ENCODE measurements at places on chromosomes 4 and X. TPM values are rescaled to one million over a fixed set of nuclear protein-coding genes. Genes with fewer than 3 reads are reported as not detected.
A peak's percentile ranks its signal among the peaks of the same experiment; 100 is the strongest.

GRCh38 chr4:53132132-53132891 is 233.5 kb downstream of the SCFD2 start:
- no peak for DNase-seq

- no peak for DNase-seq
Measured at GRCh38 chr4:53573696-53574095, 17.6 kb downstream of the LNX1 start.

ENPEP gene
- not detected for total RNA-seq

DNA sequence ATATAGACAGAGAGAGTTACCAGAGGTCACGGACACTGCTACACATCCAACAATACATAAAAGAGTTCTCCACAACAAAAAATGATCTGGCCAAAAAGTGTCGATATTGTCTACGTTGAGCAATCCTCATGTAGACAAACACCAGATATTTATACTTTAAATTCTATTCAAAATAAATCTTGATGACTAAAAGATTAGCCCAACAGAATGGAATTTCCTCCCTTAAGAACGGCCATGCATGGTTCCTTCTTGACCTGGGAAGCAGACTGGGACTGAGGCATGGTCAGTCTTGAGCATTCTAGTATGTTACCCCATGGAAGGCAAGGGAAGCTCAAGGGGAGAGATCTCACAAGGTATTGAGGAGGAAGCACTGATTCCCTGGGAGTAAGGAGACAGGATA is 43.5 kb downstream of the LHFPL1 start:
- no peak for DNase-seq

GRCh38 chrX:152202886-152203285 is 64.5 kb upstream of the MAGEA10 start:
- DNase-seq, result no peak

DNA sequence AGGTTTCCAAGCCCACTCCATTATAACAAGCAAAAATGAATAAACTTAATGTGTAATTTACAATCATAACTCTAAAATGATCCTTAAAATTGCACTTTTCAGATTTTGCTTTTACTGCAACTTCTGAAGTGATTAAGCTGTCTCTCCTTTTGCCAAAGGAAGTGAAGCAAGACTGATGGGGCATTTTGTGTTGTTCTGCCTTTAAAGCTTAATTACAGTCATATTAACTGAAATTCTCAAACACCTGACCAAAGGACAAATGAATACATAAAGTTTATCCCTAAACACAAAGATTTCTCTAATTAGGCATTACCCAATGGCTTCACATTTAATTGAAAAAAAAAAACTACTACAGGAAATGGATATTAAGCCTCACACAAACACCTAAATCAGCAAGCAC is 101.8 kb downstream of the ATP11C start:
- DNase-seq, result no peak

GRCh38 chr4:14631806-14632440 is 370.4 kb upstream of the CPEB2 start:
- no peak for DNase-seq

CTAG1B gene
- total RNA-seq, result not detected

GRCh38 chrX:39204945-39205344 is 403.7 kb downstream of the MID1IP1 start:
- DNase-seq, result no peak

ZAR1 gene
- not detected for total RNA-seq

DNA sequence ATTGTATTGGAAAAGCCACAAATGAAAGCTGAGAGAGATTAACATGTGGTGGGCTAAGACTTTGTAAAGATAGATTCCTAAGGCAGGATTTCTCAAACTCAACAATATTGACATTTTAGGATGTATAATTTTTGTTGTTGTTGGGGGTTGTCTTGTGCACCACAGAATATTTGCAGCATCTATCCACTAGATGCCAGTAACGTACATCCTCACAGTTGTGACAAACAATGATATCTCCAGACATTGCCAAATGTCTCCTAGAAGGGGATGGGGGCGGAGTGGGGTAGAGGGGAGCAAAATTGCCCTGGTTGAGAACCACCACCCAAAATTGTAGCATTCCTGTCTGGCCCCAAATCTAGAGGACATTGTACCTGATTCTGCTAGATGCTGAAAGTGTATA is 14.7 kb upstream of the CBR4 start:
- DNase-seq, result peak; percentile 21

DNA sequence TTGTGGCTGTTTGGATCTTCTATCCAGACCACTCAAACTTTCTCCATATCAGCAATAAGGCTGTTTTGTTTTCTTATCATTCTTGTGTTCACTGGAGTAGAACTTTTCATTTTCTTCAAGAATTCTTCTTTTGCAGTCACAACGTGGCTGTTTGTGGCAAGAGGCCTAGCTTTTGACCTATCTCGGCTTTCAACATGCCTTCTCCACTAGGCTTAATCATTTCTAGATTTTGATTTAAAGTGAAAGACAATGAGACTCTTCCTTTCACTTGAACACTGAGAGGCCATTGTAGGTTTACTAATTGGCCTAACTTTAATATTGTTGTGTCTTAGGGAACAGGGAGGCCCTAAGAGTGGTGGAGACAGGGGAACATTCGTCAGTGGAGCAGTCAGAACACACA is 19.1 kb downstream of the FGF2 start:
- DNase-seq, result no peak

DNA sequence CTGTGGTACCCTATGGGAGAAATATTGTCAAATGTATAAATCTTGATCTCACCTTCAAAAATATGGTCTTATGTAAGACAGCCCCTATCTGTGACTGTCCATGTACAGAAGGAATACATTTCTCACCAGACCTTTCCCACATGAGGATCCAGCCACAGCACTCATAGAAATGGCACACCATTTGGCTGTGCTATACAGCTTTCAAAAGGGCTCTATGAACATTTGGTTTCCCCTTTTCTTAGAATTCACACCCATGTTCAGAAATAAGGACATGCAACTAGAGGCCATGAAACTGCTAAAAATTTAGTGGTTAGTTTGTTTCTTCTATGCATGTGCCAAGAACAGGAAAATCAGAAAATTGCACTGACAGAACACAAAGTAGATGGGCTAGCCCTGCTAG is 62.7 kb downstream of the ANTXR2 start:
- DNase-seq, result no peak

GRCh38 chr4:103091601-103092223 is 7.9 kb downstream of the BDH2 start:
- DNase-seq, result peak; percentile 82

DNA sequence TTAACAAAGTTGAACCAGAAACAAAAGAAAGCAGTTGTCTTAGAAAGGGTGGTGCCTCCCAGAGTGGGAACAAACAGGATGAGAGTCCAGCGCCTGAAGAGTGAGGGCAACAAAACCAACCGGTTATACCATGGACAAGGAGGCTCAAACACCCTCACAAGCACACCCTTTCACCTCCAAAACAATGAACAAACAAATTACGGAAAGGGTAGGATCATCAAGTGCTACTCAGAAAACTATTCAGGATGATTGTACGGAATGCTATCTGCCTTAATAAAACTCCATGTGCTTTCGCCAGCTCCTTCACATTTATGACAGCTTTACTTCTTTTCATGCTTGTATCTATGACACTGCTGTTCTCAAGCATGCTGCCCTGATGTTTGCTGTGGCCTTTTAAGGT is 26.8 kb downstream of the SLC39A8 start:
- DNase-seq, result no peak

FGFRL1 gene
- total RNA-seq, result 28.5 TPM

SPATA18 gene
- 2.0 TPM for total RNA-seq

GABRE gene
- total RNA-seq, result not detected

FAM9B gene
- not detected for total RNA-seq

STOX2 gene
- total RNA-seq, result not detected

GRCh38 chr4:72984351-72984750 is 85.2 kb downstream of the COX18 start:
- DNase-seq, result no peak

DNA sequence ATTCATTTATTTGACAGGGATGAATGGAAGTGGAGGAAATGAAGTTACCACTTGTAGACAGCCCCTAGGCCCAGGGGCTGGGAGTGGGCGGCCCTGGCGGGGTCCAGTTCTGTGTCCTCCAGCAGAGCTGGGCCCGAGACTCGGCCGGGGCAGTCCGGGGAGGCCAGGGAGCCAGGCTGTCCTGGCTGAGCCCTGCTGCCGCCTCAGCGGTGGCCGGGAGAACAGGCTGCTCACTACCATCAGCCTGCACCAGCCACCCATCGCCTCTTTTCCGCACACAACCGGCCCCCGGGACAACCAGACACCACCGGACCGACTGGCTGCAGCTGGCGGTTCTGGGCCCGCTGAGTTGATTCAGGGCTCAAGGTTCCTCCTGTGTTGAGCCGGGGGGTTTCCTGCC is 25.6 kb downstream of the CLDN34 start:
- no peak for DNase-seq

DNA sequence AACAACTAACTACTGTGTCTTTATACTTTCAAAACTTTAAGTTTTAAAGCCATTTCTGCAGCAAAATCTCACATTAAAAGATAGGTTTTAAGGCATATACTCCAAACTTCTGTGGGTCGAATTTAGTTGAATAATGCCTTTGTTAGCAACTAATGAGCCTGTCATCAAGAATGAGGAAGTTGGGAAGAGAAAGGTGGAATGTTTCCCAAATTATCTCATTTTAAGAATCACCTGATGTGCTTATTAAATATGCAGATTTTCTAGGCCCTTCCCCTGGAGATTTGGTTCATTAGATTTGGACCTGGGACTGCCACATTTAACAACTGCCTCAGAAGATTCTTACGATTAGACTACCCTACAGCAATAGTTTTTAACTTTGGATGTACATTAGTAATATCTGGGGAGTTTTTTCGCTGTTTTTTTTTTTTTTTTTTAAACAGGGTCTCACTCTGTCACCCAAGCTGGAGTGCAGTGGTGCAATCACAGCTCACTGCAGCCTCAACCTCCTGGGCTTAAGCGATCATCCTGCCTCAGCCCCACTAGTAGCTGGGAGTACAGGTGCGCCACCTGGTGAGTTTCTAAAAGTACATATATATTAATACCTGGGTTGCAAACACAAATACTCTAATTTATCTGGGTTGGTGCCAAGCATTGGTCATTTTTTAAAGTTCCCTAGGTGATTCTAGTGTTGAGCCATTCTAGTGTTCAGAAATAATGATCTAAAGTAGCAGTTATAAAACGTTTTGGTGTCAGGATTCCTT is 16.1 kb upstream of the TASL start:
- DNase-seq, result peak; percentile 62

GRCh38 chr4:159017323-159018026 is 85.4 kb upstream of the RAPGEF2 start:
- peak; percentile 32 for DNase-seq

GLUD2 gene
- 0.24 TPM for total RNA-seq

DNA sequence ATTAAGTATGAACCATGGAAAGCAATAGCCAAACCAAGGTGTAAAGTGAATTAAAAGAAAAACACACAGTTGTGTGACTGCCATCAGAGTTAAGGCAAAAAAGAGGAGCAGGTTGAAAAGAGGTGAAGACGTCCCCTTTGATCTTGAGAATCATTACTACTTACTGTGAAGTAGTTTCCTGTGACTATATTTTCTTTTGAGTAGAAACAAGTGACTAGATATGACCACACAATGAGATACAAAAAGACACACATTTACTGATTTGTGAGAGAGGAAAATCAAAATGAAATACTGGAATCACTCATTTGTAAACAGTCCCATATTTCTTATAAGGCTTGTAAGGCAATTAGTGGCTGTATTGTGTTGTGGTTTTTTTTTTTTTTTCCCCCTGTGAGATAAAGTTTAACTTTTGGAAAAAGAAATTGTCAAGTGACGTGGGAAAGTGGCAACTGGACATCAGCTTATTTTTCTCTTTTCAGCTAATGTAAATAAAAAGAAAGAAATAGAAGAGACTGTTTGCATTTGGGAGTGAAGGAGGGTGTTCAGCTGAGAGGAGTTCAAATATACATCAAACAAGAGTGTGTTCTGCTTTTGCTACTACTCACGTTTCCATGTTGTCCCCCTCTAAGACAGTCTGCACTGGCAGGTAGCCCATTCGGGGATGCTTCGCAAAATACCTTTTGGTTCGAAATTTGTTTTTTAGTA is 106.4 kb upstream of the FTHL17 start:
- DNase-seq, result no peak

PAGE1 gene
- not detected for total RNA-seq

SUPT20HL2 gene
- not detected for total RNA-seq

GRCh38 chr4:68176500-68176899 is 46.8 kb upstream of the TMPRSS11F start:
- DNase-seq, result no peak

DNA sequence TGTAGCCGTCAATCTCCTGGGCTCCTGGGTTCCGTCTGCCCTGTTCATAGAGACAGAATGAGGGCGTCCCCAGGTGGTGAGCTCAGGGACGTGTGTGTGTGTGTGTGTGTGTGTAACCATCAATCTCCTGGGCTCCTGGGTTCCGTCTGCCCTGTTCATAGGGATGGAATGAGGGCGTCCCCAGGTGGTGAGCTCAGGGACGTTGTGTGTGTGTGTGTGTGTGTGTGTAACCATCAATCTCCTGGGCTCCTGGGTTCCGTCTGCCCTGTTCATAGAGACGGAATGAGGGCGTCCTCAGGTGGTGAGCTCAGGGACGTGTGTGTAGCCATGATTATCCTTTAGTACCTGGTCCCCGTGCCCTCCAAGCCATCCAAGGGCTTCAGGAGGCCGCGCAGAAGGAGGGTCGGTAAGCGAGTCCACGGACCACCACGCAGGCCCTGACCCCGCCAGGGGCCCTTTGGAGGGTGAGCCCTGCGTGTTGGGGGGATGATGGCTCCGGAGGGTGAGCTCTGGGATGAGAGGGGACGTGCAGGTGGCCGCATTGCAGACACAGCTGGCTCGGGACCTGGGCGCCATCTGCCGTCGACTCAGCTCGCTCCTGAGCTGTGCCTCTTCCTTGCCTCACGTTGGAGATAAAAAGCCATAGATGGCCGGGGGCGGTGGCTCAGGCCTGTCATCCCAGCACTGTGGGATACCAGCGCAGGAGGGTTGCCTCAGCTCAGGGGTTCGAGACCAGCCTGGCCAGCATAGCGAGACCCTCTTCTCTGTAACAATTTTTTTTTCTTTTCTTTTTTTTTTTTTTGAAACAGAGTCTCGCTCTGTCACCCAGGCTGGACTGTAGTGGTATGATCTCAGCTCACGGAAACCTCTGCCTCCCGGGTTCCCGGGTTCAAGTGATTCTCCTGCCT is 5.4 kb upstream of the GTPBP6 start:
- DNase-seq, result peak; percentile 68

DNA sequence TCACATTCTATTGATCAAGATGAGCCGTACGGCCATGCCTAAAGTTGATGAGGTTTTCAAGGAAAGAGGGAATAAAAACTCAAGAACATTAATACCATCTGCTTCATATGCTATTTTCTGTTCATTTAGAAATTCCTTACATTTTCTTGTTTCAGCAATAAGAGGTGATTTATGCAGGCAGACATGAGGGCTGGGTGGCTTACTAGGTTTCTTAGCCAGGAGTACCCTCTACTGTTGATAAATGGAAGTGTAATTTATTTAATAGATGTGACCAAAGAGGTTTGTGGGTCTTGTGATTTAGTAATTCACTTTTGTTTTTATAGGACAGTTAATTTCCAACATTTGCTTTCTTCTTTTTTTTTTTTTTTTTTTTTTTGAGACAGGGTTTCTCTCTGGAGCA is 6.4 kb upstream of the SMIM9 start:
- peak; percentile 63 for DNase-seq
